Thoracic aorta endothelial cell (primary cell): ENCODE measurements at places on chromosomes 3 and 15. TPM values are rescaled to one million over a fixed set of nuclear protein-coding genes. Genes with fewer than 3 reads are reported as not detected.

The FBXO22 gene
- 63.0 and 67.0 TPM in 2 replicates for total RNA-seq

The CPN2 gene
- total RNA-seq = not detected in 2 replicates

The CSPG4 gene
- 0.07 and 0.13 TPM in 2 replicates for total RNA-seq

The NCKIPSD gene
- total RNA-seq = 10.9 and 11.0 TPM in 2 replicates

The SLC22A13 gene
- 0.22 and 0.27 TPM in 2 replicates for total RNA-seq

The WDR93 gene
- total RNA-seq = 0.13 TPM in 1 of 2 replicates, not detected in the other

The SRGAP3 gene
- total RNA-seq = under 0.01 and 0.53 TPM in 2 replicates

The MOBP gene
- total RNA-seq = 0.07 and 0.13 TPM in 2 replicates

The BBS4 gene
- 8.9 and 10.8 TPM in 2 replicates for total RNA-seq

The GTF2A2 gene
- 53.3 and 64.1 TPM in 2 replicates for total RNA-seq

The DUOX1 gene
- under 0.01 TPM in 1 of 2 replicates, not detected in the other for total RNA-seq

The MYO1E gene
- total RNA-seq = 171 and 256 TPM in 2 replicates

The PLA2G4E gene
- total RNA-seq = not detected in 2 replicates

The ZNF660 gene
- total RNA-seq = 0.50 and 0.53 TPM in 2 replicates
